A549 treated with dexamethasone at 1 μM for 4 hours (cell line): ENCODE measurements at places on chromosomes 3 and 15. TPM values are rescaled to one million over a fixed set of nuclear protein-coding genes. Genes with fewer than 3 reads are reported as not detected.

Gene HMCES
- 32.3 to 41.9 TPM (median 36.8 TPM) in 5 replicates for total RNA-seq

Gene ARIH2
- 56.6 to 60.5 TPM (median 59.6 TPM) in 5 replicates for total RNA-seq

Gene SSUH2
- total RNA-seq: 0.45 to 1.4 TPM (median 0.82 TPM) in 5 replicates

Gene CAMKV
- total RNA-seq: 0.15 to 0.32 TPM (median 0.21 TPM) in 5 replicates

Gene OR5K2
- not detected in 5 replicates for total RNA-seq

Gene COPG1
- total RNA-seq: 74.9 to 95.8 TPM (median 83.2 TPM) in 5 replicates

Gene RGMA
- 0.21 to 0.56 TPM (median 0.37 TPM) in 5 replicates for total RNA-seq

Gene ZNF860
- total RNA-seq: 1.3 to 1.9 TPM (median 1.7 TPM) in 5 replicates

Gene TMCO5A
- total RNA-seq: not detected in 5 replicates

Gene MOBP
- total RNA-seq: 0.03 to 0.15 TPM (median 0.08 TPM) in 5 replicates

Gene FBXW12
- not detected in 5 replicates for total RNA-seq

Gene GABRB3
- total RNA-seq: 61.6 to 98.3 TPM (median 85.1 TPM) in 5 replicates

Gene TRANK1
- total RNA-seq: 1.1 to 2.1 TPM (median 1.4 TPM) in 5 replicates

Gene CLSTN2
- 0.02 to 0.07 TPM (median 0.06 TPM) in 5 replicates for total RNA-seq

Gene FAM107A
- total RNA-seq: 0.37 to 0.54 TPM (median 0.46 TPM) in 5 replicates

Gene GUCA1C
- total RNA-seq: not detected in 5 replicates

Gene TIPIN
- 20.8 to 28.5 TPM (median 23.7 TPM) in 5 replicates for total RNA-seq

Gene APOD
- 1.2 to 2.2 TPM (median 1.6 TPM) in 5 replicates for total RNA-seq

Gene ABHD10
- total RNA-seq: 15.4 to 18.9 TPM (median 18.3 TPM) in 5 replicates

Gene GOLIM4
- 17.0 to 24.2 TPM (median 23.2 TPM) in 5 replicates for total RNA-seq

Gene SLC12A1
- total RNA-seq: not detected in 5 replicates

Gene ZNF280D
- 13.8 to 17.0 TPM (median 15.1 TPM) in 5 replicates for total RNA-seq

Gene IMPG2
- 0.01 TPM in 3 of 5 replicates, not detected in the others for total RNA-seq

Gene GNB4
- 12.0 to 22.0 TPM (median 19.4 TPM) in 5 replicates for total RNA-seq

Gene WDR93
- total RNA-seq: 0.10 to 0.27 TPM (median 0.17 TPM) in 5 replicates

Gene CPNE4
- total RNA-seq: 4.7 to 6.7 TPM (median 5.4 TPM) in 5 replicates

Gene CCDC80
- total RNA-seq: 47.0 to 76.4 TPM (median 69.6 TPM) in 5 replicates

Gene TP63
- 0.09 to 0.30 TPM (median 0.18 TPM) in 5 replicates for total RNA-seq

Gene FETUB
- 0.13 to 0.38 TPM (median 0.23 TPM) in 5 replicates for total RNA-seq

Gene ARGFX
- not detected in 5 replicates for total RNA-seq

Gene EPHB3
- 0.17 to 0.45 TPM (median 0.26 TPM) in 5 replicates for total RNA-seq

Gene SH2D7
- total RNA-seq: not detected in 5 replicates

Gene NPAP1
- not detected in 5 replicates for total RNA-seq

Gene C3orf80
- 0.79 to 1.1 TPM (median 0.96 TPM) in 5 replicates for total RNA-seq

Gene C3orf85
- not detected in 5 replicates for total RNA-seq

Gene PRR20G
- 1.8 to 2.6 TPM (median 2.0 TPM) in 5 replicates for total RNA-seq

Gene ITIH4
- 0.25 to 1.0 TPM (median 0.63 TPM) in 5 replicates for total RNA-seq

Gene C3orf49
- total RNA-seq: not detected in 5 replicates

Gene ALAS1
- total RNA-seq: 42.1 to 49.2 TPM (median 46.6 TPM) in 5 replicates

Gene ANKRD63
- total RNA-seq: 0.20 to 0.49 TPM (median 0.26 TPM) in 5 replicates

Gene ANKUB1
- total RNA-seq: not detected in 5 replicates

Gene MASP1
- total RNA-seq: 0.02 to 0.44 TPM (median 0.08 TPM) in 4 of 5 replicates, not detected in the other

Gene CCR8
- total RNA-seq: not detected in 5 replicates

Gene CILP
- total RNA-seq: 0.60 to 0.79 TPM (median 0.71 TPM) in 5 replicates

Gene RYR3
- total RNA-seq: 0.05 to 0.12 TPM (median 0.07 TPM) in 4 of 5 replicates, not detected in the other

Gene BFSP2
- not detected in 5 replicates for total RNA-seq

Gene GOLGA8T
- total RNA-seq: 1.1 to 1.9 TPM (median 1.6 TPM) in 5 replicates

Gene LDHAL6B
- total RNA-seq: 0.05 TPM in 1 of 5 replicates, not detected in the others

Gene ZNF774
- total RNA-seq: 0.71 to 1.6 TPM (median 1.3 TPM) in 5 replicates
